ENCODE measurements at places on chromosomes 7 and 10.

DNA sequence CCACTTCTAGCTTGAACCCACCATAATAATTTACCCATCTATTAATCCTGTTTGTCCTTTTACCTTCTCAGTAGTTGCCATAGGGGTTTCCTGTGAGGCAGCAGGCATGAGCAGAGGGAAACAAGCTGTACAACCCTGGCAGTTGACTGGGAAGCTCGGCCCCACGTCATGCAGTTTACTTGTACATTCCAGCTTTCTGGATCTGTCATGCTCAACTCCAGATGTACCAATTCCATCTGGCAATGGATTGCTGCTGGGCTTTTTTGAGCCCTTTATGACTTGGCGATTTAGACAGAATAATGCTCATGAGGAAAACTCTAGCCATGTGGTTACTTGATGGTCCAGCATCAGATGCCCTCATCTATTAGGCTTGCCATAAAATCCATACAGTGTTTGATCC lies 112.5 kb downstream of the GNAI1 start:
- no peak for DNase-seq

DNA sequence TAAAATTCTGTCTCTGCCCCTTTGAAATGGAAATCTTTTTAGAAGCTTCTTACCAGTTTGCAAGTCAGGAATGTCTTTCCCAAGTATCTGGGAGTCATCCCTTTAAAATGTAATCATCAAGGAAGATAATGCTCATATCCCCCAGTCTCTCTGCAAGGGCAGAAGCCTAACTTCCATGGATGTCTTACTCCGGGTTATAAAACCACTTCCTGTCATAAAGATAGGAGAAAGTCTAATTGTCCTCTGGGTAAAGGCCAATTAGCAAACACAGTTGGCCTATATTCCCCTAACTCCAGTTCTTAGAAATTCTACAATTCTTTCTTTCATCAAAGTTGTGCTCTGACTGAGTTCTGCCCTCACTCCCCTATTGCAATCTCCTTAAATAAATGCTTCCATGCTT lies 1631.5 kb upstream of the LRRTM3 start:
- no peak for DNase-seq

GRCh38 chr10:77500754-77501151 lies 136.9 kb downstream of the KCNMA1 start:
- no peak for DNase-seq

- no peak for DNase-seq
Observed at GRCh38 chr10:44065788-44066526, 318.9 kb downstream of the CXCL12 start.

GRCh38 chr7:32221736-32222135 lies 151.5 kb upstream of the PDE1C start:
- no peak for DNase-seq

DNA sequence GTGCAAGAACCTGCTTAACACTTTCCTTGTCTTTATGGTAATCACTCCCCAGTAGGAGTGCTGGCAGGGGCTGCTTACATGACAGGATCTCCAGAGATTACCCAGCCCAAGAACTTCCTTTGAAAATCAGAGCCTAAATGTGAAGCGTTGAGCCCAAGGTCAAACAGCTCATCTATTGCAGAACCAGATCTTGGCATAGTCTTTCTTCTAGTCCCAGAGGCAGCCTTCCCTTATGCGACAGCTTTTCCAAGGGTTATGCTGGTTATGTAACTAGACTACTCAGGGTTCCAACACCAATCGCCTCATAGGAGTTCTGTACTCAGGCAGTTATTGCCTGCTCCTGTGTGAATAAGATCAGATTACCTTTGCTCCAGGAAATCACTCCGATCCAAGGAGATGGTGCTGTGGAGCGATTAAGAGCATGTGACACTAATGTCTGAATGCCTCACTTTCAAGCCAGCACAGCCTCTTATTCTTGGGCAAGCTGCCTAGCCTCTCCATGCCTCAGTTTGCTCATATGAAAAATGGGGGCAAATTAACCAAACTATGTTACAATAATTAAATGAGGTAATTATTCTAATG lies 8.4 kb upstream of the LGI1 start:
- DNase-seq = peak; percentile 38

- no peak for DNase-seq
Observed at GRCh38 chr10:132865851-132866600, 76.3 kb downstream of the CFAP46 start.

- DNase-seq = peak; percentile 69
Observed at GRCh38 chr7:121621937-121622336, 225.8 kb upstream of the FAM3C start.

DNA sequence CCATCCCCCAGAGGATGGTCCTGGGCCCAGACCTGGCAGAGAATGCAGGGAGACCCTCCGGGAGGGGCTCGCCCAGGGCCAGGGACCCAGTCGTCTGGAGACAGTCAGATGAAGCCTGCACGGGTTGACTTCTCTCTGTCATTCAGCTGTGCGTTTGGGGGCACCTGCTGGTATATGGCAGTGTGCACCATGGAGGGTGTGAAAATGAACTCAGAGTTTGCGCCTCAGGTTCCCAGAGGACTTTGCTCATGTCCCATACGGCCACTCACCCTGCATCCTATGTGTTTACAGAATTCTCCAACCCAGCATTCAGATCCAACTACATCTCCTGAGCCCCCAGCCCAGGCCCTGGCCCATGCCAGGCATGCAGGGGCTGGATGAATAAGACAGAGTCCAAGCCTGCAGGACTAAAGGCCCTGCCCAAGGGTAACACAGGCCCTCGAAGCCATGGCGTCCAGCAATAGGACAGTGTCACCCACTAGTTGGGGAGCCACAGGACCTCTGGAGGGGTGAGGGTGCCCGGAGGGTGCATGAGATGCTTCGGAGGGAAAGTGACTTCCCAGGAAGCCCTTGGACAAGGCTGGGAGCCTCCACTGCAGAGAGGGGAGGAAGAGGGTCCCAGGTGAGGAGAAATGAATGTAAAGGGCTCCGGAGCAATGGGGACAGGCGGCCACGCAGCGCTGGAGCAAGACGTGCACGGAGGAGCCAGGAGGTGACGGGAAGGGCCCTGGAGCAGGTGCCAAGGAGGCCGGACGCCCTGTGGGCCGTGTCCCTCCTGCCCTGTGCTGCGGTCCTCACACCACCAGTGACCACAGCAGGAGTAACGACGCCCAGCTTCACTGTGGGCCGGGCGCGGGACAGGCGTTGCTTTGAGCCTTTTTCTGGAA lies 36.3 kb downstream of the CALML3 start:
- no peak for DNase-seq

GRCh38 chr10:118720685-118721538 lies 33.9 kb downstream of the CACUL1 start:
- DNase-seq = no peak

GRCh38 chr7:24572997-24573553 lies at the start of gene PALS2:
Gene PALS2, plus strand, starts transcription at chr7:24573452. Its CDS starts 50,216 bp downstream, at chr7:24623668.
- DNase-seq = peak; percentile 91

DNA sequence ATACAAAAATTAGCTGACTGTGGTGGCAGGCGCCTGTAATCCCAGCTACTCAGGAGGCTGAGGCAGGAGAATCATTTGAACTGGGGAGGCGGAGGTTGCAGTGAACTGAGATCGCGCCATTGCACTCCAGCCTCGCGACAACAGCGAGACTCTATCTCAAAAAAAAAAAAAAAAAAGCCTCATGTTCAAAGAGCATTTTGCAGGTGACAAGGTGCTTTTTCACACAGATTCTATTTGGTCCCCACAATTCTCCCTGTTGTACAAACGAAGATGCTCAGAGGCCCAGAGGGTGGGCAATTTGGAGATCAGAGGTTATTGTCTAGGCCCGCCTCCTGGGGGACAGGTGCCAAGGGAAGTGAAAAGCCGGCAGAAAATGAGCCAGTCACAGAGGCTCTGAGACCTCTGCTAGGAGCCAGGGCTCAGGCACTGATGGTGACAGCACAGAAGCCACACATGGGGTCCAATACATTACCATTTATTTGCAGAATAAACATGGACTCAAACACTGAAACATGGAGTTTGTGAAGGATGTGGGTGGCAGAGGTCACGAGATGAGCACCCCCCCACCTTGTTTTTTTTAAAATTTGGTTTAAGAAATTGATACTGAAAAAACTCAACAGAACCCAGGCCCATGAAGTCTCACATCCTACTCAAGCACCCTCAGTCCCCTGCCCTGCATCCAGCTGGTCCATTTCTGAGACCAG lies 882 bp upstream of the GAL3ST4 start:
- DNase-seq = no peak

DNA sequence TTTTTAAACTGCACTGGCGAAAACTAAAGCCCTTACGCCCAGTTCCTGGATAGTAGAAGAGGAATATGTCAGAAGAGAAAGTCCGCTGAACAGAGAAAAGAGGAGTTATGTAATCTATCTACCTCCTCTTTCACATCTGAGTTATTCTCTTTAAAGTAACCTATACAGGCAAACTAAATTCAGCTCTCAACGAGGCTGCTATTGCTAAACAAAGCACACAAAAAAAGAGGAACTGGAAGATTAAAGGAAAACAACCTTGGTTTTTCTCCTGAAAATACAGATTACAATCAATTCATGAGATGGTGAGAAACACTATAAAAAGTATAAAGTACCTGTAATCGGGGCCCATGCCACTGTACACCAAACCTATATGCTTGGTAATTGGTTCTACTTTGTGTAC lies 5.8 kb downstream of the PSMA2 start:
- no peak for DNase-seq

DNA sequence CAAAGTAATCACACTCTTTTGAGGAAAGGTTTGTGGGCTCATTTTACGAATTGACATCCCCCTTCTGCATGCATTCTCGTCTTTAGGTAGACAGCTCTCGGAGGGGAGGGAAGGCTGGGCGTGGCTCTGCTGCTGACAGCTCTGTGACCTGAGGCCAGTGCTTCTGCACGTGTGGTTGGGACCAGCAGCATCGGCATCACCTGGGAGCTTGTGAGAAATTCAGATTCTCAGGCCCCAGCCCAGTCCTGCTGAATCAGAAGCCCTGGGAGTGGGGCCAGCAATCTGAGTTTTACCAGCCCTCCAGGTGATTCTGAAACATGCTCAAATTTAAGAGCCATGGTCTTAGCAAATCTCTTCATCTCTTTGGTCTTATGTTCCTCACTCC lies 89.4 kb downstream of the JCAD start:
- no peak for DNase-seq

- no peak for DNase-seq
Observed at GRCh38 chr7:92924800-92925199, 88.4 kb upstream of the CDK6 start.

DNA sequence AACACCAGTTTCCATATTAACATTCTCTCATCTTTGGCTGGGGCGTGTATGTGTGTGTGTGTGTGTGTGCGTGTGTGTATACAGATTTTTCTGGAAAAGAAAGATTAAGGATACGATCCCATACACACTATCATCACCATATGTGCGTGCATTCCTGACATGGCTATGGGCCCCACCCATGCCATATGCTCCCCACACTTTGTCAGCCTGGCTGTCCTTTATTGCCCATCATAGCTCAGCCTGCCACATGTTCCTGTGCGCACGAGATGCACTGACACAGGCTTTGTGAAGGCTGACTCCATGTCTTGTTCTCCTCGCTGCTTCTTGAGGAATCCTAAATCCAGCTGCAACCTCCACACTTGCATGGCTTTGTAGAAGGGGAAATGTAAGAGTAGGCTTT lies 984.1 kb downstream of the LRMDA start:
- DNase-seq = no peak

DNA sequence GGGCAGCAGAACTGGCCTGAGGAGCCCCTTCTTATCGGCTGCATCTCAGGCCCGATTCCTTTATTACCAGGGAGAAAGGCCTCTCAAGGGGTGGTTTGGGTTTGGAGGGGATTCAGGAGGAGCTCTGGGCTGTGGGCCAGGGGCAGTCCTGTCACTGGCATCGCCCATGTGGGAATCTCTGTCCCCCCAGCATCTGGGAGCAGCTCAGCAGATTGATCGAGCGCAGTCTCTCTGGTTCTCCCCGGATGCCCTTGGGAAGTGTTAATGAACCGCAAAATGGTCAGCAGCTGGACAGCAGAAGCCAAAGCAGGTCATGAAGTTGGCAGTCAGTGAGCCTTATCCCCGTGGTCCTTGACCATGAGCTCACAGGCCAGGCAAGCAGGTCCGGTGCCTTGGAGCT lies 104.4 kb upstream of the ANLN start:
- DNase-seq = no peak

GRCh38 chr7:132738254-132738653 lies 162.0 kb upstream of the PLXNA4 start:
- peak; percentile 79 for DNase-seq

DNA sequence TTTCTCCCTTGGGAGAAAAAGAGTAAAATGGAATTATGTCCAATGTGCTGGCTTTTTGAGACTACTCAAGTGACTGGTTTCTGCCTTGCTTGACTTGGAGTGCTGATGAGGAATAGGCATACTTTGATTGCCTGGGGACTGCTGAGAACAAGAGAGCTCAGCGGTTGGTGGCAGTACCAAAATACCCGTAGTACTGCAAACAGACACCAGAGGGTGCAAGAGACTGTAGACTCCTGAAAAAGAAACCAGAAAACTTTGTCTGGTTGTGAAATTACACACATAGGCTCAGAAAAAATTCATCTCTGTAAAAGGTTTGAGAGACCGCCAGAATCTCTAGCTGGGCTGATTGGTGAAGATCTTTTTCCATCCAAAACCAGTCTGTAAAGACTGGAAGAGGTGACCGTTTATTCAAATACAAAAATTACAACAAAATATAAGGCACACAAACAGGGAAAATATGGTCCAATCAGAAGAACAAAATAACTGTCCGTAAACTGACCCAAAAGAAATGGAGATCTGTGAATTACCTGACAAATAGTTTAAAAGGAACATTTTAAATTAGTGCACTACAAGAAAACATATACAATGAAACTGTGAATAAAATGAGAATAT lies 18.5 kb downstream of the BICC1 start:
- DNase-seq = peak; percentile 44

- no peak for DNase-seq
Observed at GRCh38 chr7:114631249-114631822, 216.7 kb downstream of the FOXP2 start.

DNA sequence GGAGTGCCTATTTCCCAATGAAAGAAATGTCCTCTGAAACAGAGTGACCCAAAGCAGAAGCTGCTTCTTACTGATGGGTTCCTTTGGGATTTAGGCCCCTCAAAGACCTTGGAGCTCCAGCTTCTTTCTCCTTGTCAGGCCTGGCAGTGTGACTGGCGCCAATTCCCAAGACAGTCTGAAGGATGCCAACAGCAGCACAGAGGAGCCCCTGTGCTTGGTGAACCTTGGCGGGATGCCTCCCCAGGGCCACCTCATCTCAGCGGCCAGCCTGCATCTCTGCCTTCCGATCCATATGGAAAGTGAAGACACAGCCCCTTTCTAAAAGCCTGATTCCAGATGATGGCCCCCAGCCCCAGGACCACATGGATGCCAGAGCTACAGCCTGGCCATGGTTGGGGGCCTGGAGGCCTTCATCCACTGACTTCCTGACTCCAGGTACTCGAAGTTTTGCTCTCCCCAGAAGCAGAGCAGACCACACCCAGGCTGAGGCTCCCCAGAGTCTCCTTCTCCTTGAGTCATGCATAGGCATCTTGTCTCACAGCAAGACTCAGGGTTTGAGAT lies 45.4 kb downstream of the FBXW4 start:
- DNase-seq = no peak

GRCh38 chr7:45888993-45889366 lies 692 bp downstream of the IGFBP1 start:
- no peak for DNase-seq
